Stimulated activated CD4-positive, alpha-beta T cell treated with anti-CD3 and anti-CD28 coated beads, Interleukin-4, amount 100 ng/mL, for 1 hour (primary cell): ENCODE measurements at places on chromosomes 5 and 9.

DNA sequence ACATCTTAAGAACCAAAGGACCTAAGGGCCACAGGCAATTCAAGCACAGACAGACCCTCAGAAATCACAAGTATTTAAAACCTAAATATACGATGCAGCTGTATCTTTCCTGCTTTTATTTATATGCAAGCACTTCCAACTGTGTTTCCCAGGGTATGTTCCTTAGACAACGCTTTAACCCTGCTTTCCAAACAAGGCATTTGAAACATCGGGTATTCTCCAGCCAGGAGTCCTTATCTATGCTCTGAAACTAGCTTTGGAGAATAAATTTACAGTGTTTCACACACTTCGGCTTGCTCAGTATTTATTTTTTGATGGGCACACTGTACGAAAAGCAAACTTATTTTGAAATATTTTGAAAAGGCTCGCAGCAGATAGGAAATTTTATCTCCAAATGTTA lies 13.5 kb downstream of the NR6A1 start:
- DNase-seq: no peak

- no peak for DNase-seq
Measured at GRCh38 chr5:168302785-168303184, 11.3 kb downstream of the WWC1 start.

- DNase-seq: no peak
Measured at GRCh38 chr9:129290606-129291005, 112.5 kb upstream of the IER5L start.

DNA sequence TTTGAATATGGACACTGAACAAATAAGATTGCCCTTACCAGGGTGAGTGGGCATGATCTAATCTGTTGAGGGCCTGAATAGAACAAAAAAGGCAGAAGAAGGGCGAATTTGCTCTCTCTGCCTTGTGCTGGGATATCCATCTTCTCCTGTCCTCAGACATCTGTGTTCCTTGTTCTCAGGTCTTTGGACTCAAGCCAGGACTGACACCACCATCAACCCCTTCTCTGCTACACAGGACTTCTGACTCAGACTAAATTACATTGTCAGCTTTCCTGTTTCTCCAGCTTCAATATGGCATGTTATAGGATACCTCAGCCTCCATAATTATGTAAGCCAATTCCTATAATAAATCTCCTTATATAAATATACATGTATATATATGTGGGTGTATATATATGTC lies 40.8 kb upstream of the SLCO6A1 start:
- DNase-seq: no peak

DNA sequence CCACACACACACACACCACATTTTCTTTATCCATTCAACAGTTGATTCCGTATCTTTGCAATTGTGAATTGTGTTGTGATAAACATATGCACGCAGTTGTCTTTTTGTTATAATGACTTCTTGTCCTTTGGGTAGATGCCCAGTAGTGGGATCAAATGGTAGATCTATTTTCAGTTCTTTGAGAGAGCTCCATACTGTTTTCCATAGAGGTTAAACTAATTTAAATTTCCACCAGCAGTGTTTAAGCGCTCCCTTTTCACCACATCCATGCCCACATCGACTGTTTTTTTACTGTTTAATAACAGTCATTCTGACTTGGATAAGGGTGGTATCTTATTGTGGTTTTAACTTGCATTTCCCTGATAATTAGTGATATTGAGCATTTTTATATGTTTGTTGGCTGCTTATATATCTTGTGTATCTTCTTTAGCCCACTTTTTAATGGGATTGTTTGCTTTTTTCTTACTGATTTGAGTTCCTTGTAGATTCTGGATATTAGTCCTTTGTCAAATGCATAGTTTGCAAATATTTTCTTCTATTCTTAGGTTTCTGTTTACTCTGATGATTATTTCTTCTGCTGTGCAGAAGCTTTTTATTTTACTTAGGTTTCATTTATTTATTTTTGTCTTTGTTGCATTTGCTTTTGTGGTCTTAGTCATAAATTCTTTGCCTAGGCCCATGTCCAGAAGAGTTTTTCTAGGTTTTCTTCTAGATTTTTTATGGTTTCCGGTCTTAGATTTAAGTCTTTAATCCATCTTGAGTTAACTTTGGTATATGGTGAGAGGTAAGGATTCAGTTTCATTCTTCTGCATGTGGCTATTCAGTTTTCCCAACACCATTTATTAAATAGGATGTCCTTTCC lies 82.4 kb downstream of the SH3RF2 start:
- no peak for DNase-seq

DNA sequence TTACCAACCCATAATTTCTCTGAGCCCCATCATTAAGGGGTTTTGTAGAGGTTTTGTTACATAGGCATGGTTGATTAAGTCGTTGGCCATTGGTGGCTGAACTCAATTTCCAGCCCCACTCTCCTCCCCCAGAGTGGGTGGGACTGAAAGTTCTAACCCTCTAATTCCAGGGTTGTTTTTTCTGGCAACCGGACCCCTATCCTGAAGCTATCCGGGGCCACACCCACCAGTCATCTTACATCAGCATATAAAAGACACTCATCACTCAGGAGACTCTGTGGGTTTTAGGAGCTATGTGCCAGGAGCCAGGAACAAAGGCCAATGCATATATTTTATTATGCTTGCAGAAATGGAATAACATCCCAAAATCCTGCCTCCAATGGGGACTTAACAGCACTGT lies 186.0 kb downstream of the NXNL2 start:
- no peak for DNase-seq

DNA sequence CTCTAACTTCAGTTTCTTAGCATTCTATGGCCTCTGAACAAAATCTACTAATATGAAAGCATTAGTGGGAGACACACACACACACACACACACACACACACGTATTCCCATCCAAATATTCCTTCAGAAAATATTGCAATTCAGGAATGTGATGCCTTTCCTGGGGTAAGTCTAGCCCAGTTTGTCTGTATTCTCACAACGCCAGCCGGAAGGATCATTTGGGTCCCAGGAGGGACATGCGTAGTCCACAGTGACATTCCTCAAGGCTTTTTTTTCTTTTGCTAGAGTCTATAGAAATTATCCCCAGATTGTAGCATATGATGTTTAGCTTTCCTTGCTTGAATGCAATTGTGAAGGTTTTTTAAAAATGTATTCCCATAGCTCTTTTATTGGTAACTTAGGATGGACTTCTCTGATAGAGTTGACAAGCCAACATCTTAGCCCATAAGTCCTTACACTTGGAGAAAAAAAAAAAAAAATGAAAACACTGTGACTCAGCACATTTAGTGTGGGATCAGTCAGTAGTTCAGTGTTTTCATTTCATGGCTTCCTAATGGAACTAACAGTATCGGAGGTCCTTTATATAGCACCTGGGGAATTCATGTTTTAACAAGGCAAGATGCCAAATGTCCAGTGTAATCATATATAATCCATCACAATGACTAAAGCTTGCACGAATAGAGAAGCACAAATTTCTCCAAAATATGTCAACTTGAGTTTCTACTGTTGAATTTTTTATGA lies 316.5 kb downstream of the DIRAS2 start:
- no peak for DNase-seq

DNA sequence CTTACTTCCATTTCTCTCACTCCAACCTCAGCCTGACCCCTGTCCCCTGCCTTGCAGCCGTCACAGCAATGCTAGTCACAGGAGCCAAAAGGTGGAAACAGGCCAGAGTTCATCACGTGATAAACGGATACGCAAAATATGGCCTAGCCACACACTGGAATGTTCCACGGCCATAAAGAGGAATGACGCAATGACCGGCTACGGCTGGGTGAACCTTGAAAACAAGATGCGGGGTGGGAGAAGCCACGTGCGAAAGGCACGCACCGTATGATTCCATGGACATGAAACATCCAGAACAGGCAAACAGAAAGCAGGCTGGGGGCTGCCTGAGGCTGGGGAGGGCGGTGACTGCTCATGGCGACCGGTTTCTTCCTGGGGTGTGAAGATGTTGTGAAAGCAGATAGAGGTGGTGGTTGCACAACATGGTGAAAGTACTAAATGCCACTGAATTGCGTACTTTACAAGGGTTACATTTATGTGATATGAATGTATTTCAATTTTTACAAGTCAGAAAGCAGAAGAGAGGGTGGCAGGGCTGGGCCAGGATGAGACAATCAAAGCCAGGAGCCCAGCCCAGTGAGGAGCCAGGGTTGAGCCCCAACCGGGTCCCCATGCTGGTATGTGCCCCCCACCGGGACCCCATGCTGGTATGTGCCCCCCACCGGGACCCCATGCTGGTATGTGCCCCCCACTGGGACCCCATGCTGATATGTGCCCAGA lies 117.8 kb upstream of the SARDH start:
- no peak for DNase-seq

DNA sequence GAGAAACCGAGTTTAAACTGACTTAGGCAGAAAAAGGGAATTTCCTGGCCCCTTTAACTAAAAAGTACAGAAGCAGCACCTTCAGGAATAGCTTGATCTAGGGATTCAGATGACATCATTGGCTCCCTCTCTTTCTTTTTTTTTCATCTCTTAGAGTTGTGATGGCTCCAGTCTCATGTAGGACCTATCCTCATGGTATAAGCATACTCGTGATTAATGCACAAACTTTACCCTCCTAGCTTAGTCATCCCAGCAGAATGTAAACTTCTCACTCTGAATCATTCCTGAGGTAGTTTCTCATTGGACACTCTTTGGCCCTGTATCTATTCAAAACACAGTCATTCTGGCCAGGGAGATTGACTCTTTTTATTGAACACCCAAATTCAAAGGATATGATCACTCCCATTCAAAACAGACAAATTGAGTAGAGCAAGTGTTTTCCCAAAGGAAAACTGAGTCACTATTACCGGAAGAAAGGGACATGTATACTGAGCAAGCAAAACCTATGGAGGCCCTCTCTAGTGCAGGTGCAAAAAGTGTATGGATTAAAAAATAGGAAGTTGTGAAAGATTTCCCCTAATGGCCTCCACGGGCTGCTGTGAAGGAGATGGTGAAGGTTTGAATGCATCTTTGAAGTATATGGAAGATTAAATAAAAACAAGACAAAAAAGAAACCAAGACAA lies 27.6 kb upstream of the SMIM23 start:
- DNase-seq: no peak

- DNase-seq: no peak
Measured at GRCh38 chr9:3205421-3206095, 320.2 kb downstream of the RFX3 start.

DNA sequence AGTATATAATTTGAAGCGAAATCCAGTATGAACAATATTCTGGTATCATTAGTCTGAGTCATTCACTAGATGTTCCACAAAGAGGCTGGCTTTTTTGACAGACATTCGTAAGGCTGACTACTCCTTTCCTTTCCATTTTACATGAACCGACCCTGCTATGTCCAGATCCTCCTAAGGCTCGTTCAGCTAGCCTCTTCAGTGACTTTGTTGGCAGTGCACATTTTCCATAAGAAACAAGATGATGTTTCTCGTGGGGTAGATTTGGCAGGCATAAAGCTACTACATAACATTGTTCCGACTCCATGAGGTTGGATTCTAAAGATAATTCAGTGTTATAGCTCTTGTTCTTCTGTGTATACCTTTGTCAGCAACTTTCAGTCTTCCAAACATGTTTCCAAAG lies 49.0 kb downstream of the ZNF462 start:
- no peak for DNase-seq

- DNase-seq: no peak
Measured at GRCh38 chr5:78546276-78546996, 102.1 kb downstream of the LHFPL2 start.

DNA sequence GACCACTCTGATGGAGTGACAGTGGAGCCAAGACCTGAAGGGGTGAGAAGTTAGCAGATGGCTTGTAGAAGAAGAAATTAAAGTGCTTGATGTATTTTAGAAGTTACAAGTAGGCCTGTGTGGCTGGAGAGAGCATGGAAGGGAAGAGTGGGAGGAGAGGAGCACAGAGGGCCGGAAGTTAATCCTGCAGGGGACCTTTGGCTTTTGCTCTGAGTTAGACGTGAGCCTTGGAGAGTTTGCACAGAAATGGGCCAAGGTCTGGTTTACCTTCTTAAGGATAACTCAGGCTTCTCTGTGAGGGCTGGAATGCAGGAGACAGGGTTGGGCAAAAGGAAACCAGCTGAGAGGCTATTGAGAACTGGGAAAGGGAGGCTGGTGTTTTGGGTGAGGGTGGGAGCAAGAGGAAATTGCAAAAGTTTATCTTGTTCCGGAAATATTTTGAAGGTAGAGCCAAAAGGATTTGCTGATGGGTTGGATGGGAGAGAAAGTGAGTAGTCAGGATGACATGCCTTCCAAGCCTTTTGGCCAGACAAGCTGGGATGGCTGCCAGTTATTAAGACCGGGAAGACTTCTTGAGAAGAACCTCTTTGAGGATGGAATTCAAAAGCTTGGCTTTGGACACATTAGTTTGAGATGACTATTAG lies 17.5 kb upstream of the F2RL1 start:
- no peak for DNase-seq

DNA sequence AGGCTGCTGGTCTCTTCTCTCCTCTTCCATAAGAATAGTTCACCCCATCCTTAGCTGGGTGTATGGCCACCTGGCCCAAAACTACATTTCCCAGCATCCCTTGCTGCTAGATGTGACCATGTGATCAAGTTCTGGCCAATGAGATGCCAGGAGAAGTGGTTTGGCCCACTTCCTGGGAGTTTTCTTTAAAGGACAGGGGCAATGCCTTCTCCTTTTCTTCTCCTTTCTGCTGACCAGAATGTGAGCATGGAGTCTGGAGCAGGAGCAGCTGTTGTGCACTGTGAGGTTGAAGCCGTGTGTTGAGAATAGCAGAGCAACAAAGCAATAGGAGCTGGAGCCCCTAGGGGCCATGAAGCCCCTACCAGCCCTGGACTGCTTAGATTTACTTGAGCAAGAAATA lies 36.8 kb downstream of the C9orf50 start:
- peak; percentile 44 for DNase-seq

- no peak for DNase-seq
Measured at GRCh38 chr9:6758248-6758497, 400 bp downstream of the KDM4C start.

DNA sequence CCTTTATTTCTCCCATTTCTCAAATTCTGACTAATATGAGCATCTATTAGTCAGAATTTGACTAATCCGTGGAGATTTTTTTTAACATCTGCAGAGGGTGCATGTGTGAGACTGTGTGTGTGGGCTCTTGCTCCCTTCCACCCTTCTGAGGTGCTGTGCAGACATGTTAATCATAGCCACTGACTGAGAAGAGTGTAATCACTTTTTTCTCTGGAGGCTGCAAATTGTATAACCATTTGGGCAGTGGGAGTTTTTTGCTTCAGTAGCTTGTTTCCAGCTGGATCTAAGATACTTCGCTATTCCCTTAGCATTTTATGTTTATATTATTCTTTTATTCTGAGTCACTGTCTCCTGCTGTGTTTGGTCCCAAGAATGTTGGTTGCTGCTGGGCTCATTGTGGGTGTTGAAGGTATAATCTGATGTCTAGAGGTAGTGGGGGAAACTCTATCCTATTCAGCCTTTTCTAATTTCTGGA lies 66.2 kb downstream of the ARHGEF28 start:
- no peak for DNase-seq

- no peak for DNase-seq
Measured at GRCh38 chr5:89769975-89770374, 639.6 kb downstream of the CETN3 start.

GRCh38 chr9:116767219-116767618 lies 80.1 kb downstream of the TRIM32 start:
- DNase-seq: no peak

- DNase-seq: no peak
Measured at GRCh38 chr5:109691996-109692395, 2.3 kb downstream of the MAN2A1 start.

- DNase-seq: no peak
Measured at GRCh38 chr9:98842510-98842909, 35.0 kb downstream of the GALNT12 start.

GRCh38 chr5:126284977-126285696 lies 138.1 kb upstream of the GRAMD2B start:
- DNase-seq: no peak
